ENCODE measurements at places on chromosomes 12 and 14.
A peak's percentile ranks its signal among the peaks of the same experiment; 100 is the strongest.

DNA sequence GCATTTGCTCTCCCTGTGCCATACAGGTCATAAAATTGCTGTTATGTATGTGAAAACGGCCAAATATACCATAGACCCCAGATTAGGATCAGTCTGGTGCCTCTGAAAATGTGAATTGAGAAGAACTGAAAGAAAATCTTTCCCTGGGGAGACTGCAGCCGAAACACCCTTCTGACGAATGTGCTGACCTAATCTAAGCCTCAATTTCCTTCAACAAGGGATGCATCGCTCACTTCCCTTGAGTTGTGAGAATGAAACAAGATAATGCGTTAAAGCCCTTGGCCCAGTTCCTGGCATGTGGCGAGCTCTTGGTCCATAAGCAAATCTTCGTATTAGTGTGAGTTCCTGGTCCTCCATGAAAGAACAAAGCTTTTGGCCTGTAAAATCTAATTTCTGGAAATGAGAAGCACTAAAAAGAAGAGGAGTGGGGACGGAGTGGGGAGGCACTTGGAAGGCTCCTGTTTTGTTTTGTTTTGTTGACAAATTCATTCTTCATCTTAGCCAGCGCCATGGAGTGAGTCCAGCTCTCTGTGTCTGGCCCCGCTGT is 49.5 kb upstream of the RTRAF start:
- no peak for DNase-seq

DNA sequence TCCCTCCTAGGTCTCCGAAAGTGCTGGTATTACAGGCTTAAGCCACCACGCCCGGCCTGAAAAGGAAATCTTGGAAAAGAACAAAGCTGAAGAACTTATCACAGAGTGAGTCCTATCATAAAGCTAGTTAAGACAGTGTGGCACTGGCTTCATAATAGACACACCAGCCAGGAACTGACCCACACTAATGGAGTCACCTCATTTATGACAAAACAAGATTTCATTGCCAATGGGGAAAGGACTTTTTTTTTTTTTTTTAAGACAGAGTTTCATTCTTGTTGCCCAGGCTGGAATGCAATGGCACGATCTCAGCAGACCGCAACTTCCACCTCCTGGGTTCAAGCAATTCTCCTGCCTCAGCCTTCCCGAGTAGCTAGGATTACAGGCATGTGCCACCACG is 15.7 kb downstream of the KDM2B start:
- no peak for DNase-seq

DNA sequence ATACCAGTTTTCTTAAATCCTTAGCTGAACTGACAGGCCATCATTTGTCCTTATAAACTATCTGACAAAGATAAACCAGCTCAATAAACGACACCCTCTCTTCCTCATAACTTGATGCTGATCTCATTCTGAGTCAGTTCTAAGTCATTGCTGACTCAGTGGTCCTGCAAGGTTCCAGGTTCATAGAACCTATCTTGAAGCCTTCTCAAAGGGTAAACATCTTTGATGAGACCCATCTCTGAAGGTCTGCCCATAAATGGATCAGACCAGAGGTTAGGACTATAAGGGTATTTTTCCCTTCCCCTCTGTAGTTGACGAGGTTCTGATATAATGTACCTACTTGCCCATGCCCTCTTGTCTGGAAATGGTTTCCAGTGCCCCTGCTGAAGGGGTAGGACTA is 11.9 kb downstream of the NAA25 start:
- no peak for DNase-seq

DNA sequence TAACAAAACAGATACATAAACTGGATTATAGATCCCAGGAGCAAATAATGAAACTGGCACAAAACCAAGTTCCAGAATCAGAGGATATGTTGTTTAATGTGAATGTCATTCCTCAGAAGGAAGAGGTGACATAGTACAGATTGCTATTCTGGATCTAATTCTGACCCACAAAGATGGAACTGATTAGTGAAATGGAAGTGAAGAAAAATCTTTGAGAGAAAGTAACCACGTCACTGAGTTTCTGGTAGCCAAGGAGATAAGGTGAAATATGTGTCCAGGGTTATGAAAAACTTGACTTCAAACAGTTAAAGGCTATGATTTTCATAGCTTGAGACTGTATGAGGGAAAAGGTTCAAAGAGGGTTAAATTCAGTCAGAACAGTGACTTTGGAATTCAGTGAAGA is 8.3 kb downstream of the OR10AD1 start:
- no peak for DNase-seq

GRCh38 chr12:87051621-87052020 is 795.4 kb upstream of the MGAT4C start:
- DNase-seq, result no peak

DNA sequence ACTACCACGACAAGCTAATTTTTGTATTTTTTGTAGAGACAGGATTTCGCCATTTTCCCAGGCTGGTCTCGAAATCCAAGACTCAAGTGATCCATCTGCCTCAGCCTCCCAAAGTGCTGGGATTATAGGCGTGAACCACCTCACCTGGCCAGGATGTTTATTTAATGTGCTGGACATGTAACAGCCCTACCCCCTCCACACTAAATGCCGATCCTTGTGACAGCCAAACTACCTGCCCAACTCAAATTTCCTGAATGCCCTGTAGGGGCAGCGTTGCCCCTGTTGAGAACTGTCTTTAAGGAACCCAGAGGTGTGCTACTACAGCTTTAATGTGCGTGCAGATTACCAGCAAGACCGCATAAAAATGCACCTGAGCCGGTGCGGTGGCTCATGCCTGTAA is 48.1 kb downstream of the KCNK13 start:
- DNase-seq, result no peak

DNA sequence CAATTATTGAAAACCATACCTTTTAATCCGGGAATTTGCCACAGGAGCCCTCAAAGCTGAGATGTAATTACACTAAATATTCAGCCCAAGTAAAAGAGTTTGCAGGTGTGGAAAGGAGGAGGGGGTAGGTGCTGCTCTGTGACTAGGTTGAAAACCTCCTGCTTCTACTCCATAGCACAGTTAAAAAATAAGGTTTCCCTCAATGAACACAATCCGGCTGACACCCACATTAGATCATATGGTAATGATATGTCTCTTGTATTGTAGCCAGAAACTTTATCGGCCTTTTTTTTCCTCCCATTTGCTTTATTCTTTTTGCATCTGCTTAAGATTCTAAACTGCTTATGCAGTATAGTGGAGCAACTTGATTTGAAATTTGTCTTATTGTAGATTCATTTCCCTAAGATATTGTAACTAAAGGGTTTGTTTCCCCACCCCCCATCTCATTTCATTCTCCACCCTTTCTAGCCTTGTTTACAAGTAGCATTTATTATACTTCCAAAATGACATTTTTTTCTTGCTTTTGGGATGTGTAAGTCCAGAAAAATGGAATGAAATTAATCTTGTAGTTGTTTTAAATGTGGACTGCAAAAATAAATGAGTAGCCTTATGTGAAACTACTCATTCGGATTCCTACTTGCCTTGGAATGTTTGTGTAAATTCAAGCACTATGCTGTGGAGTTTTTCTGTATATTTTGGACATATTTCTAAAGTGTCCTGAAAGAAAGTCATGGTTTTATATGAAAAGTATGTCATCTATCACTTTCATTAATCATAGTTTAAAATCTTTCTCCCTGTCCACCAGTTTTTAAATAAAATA is at the start of gene DCN:
DCN (minus strand) TSS at position 182 of the 820 bp plus-strand sequence. CDS start 4,265 bp downstream, outside the sequence.
- DNase-seq, result no peak

DNA sequence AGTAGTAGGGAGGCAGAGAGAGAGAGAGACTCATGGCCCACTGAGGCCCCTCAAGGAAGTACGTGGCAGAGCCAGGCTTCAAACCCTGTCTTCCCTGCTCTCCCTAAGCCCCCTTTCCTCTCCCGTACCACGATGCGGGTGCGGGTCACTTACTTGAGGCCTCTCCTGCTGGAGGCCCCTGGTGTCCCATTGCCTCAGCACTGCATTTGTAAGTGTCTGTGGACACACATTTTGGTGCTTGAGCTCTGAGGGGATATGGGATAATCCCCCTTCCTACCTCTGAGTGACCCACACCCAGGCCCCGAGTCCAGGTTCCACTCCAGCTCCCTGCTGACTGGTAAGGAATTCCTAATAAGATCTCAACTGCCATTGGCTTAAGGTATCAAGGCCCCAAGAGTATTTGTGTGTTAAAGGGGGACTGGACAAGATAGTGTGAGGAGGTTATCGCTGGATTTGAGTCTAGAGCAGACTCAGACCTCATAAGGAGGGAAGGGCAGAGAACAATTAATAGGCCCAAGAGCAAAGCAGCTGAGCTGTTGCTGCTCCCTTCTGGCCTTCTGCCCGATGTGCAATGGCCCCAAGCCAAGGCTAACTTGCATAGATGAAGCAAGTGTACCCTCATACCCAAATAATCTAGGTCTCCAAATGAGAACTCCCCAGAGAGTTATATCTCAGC is 71.9 kb downstream of the CRACR2A start:
- DNase-seq, result no peak

GRCh38 chr12:123120452-123121166 is 30.3 kb downstream of the PITPNM2 start:
- no peak for DNase-seq

DNA sequence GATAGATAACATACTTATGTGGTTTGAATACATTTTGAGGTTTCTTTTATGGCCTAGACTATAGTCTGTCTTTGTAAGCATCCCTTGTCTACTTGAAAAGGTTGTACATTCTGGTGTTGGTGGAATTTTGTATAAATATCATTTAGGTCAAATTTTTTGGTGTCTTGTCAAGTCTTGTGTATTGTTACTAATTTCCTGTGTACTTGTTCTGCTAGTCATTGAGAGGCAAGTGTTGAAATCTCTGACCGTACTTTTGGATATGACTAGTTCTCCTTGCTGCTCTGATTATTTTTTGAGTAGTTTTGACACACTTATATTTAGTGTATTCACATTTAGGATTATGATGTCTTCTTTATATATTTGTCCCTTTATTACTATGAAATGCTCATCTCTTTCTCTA is 219.6 kb downstream of the CCDC91 start:
- no peak for DNase-seq

GRCh38 chr12:5746036-5746908 is 198.8 kb downstream of the ANO2 start:
- no peak for DNase-seq

DNA sequence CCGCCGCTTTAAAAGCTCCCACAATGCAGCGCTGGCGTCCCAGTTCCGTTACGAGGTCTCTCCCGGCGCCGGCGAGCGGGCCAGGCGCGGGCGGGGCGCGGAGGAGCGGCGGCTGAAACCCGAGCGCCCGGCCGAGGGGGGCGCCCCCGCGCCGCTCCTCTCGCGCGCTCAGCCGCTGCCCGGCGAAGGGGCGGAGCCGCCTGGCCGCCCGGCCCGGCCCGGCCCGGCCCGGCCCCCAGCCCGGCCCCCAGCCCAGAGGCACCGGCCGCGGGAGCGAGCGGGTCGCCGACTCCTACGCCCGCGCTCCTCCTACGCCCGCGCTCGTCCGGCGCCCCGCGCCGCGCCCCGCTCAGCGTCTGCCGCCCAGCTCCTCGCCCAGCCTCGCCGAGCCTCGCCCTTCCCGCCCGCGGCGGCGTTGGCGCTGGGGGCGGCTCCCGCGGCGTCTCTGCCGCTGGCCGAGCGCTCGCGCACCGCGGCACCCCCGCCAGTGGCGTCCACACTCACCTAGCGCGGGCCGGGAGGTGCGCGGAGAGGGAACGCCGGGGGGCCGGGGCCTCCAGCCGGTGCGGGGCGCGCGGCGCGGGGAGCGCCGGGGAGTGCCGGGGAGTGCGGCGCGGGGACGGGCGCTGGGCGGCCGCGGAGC is at the start of gene RASSF8:
RASSF8 (plus strand) TSS at position 255 of the 643 bp plus-strand sequence. CDS start 96,662 bp downstream, outside the sequence.
- DNase-seq, result peak; percentile 77

GRCh38 chr12:125083072-125083471 is 17.8 kb downstream of the AACS start:
- DNase-seq, result no peak

Measured in substantia nigra (tissue), 51 donors.